ENCODE measurements at places on chromosomes 2 and 18.

GRCh38 chr2:86790676-86791572 lies at the start of gene CD8A:
CD8A (minus strand) TSS chr2:86790913; CDS start chr2:86790825, 88 bp downstream.
- DNase-seq: peak; percentile 22

GRCh38 chr2:43201497-43201896 lies 24.9 kb downstream of the ZFP36L2 start:
- no peak for DNase-seq

GRCh38 chr2:235945608-235946140 lies 222.5 kb downstream of the GBX2 start:
- no peak for DNase-seq

DNA sequence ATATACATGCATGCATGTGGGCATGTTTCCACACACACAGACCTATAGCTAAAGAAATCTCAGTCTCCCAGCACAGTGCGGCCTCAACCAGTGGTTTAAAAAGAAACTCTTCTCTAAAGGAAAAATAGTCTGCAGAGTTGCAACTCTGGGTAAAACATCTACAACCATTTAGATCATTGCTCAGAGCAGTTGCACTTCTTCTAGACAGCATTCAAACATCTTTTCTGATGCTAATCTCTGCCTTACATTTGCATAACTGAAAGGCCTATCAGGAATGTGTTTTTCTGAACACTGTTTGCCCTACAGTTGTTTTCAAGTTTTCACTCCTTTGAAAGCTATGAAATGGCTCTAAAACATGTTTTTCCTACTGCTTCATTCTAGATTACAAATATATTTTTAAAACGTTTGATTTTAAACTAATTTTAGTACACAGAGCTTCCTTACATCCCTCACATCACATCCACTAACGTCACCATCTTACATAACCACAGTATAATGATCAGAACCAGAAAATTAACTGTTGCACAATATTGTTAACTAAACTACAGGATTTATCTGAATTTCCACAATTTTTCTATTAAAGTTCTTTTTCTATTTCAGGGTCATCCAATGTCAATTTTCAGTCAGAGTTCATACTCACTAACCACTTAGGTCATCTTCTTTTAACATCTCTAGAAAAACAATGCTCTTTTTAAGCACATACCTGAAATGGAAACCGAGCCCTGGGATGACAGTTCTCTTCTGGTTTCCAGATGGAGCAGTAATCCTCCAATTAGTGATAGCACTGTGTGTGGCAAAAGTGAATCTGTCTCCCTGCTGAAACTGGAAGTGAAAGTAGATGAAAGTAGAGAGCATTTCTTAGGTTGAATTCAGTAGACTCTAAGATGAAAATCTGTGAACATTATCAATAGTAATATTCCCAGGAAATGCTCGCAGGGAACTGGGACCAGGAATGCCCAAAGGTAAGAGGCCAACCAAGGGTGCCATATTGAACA lies 501.6 kb upstream of the GCFC2 start:
- no peak for DNase-seq

- DNase-seq: no peak
Observed at GRCh38 chr2:64295326-64296139, 151.3 kb upstream of the PELI1 start.

GRCh38 chr2:223760838-223761502 lies 76.4 kb downstream of the AP1S3 start:
- peak; percentile 73 for DNase-seq
